Stimulated activated CD8-positive, alpha-beta memory T cell treated with anti-CD3 and anti-CD28 coated beads, Interleukin-4, amount 100 ng/mL, for 1 hour (primary cell): ENCODE measurements at places on chromosomes 5 and 9.

DNA sequence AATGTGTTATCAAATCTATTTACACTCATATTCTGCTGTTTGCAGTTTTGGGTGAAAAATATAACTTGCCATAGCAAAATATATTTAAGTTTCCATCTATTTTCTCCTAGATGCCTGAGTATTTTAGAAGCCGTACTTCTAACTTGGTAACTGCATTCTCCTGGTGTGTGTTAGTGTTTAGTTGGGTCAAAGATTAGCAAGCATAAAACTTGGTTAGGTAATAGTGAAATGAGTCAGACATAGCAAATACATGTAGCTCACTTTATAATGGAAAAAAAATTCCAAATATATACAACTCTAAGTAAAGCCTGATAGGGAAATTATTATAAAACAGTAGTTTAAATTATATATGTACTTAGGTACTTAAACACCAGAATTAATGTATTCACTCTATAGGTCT lies 640.7 kb upstream of the ST8SIA4 start:
- no peak for DNase-seq

DNA sequence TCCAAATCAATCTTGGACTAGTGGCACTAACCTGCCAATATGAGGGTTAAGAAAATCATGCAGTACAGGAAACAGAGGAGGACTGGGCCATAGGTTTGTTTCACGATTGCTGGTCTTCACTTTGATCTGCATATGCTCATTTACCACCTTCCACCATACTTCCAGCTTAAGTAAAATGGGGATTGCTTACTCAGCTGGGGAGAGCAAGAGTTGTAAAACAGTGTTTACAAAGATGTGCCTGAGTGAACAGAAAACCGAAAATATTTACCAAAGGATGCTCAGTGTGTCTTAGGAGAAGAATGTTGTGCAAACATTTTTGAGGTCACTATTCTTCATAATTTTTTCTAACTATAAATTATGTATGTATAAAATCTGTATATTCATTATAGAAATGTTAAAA lies 65.1 kb upstream of the DNAH5 start:
- no peak for DNase-seq

GRCh38 chr5:79973996-79974395 lies 17.1 kb downstream of the MTX3 start:
- DNase-seq, result no peak

DNA sequence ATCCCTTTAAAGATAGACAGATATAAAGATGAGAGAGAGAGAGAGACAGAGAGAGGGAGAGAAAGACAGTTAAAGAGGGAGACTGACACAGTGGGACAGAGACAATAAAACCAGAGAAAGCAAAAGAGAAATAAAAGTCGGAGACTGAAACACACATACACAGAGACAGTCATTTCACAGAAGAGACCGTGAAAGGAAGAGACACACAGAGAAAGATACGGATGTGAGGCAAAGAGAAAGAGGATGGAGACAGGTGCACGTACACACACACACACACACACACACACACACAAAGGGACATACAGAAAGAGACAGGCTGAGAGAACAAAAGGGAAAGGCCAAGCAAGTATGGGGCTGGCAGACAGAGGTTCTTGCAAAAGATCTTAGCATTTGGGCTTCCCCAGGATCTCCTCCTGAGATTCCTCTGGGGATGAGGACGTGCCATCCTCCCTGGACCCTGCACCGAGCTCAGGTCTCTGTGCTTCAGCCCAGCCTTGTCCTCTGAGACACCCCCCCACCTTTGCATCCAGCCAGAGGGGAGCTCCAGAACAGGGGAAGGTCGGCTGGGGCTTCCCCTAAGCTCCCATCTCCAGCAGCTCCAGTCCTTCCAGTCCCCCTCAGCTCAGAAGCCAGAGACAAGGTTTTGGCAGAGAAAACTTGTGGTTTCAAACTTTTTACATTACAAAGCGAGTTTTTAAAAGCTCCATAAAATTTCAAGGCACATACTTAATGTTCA lies 318.4 kb upstream of the PANK3 start:
- DNase-seq, result no peak
